ENCODE measurements at places on chromosomes 2 and 18.

GRCh38 chr2:187917535-187917934 is 363.3 kb upstream of the TFPI start:
- DNase-seq = peak; percentile 3

DNA sequence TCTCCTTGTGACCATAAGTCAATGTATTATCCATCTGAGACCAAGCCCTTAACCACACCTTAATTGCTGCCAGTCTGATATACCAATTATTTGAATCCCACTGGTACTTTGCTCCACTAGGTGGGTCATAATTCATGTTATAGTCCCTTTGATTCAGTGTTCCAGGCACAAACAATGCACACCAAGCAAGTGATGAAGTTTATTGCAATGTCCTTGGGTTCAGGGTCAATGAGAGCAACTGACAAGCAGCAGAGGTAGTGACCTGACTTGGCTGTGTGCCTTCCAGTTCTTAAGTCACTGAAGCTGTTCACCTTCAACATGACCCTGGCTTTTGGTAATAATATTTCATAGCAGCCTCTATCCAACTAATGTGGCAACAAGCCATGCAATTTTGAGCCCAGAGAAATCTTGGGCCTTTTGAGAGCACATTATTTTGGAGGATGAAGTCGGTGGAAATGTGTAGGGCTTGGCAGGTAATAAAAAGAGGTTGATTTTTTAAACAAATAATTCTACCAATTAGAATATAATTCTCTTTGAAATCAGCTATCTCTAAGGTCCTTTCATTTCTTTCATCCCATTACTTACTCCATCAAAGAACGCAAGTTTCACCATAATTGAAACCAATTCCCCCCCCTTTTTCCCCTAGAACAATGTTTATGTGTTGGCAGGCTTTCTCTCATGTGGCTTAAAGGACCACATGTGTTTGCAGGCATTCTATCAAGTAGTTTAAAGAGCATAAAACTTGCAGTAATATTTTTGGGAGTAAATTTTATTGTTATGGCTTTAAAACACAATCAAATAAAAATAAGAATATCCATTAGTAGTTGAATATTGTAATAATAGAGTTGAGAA is 3.1 kb upstream of the CPO start:
- DNase-seq = peak; percentile 1

- DNase-seq = no peak
Measured at GRCh38 chr18:46176001-46176400, 71.8 kb downstream of the HAUS1 start.

- no peak for DNase-seq
Measured at GRCh38 chr18:74310411-74310810, 5.2 kb upstream of the C18orf63 start.

GRCh38 chr2:109247340-109247739 is 118.3 kb downstream of the SH3RF3 start:
- DNase-seq = no peak

GRCh38 chr2:237413777-237414661 is at the start of gene COL6A3:
TSS of gene COL6A3 (minus strand) at chr2:237414164. CDS start at chr2:237396817, 17,347 bp downstream.
- DNase-seq = peak; percentile 97

DNA sequence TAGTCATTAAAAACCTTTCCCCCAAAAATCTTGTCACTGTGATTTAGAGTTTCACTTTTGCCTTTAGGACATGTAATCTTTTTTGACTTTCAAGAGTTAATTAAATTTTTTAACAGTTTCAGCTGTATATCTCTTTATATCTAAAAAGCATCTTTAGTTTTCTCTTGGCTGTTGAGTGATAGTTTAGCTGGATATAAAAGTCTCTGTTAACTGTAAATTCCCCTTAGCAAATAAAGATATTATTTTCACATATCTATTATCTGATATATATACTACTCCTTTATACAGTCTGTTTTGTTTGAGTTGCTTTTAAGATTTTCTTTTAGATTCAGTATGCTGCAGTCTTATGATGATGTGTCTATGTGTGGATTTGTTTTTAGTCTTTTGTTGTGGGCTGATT is 98.9 kb upstream of the CNGA3 start:
- no peak for DNase-seq

- no peak for DNase-seq
Measured at GRCh38 chr2:85631316-85631715, 15.3 kb downstream of the USP39 start.

- DNase-seq = no peak
Measured at GRCh38 chr2:62498739-62499138, 7.3 kb downstream of the TMEM17 start.

GRCh38 chr18:2515908-2516625 is 55.2 kb downstream of the METTL4 start:
- DNase-seq = peak; percentile 89

GRCh38 chr18:55269622-55270021 is 310.4 kb upstream of the CCDC68 start:
- DNase-seq = no peak

GRCh38 chr2:233989221-233989858 is 61.2 kb upstream of the SPP2 start:
- no peak for DNase-seq
